ENCODE measurements at places on chromosomes 12 and 14.

DNA sequence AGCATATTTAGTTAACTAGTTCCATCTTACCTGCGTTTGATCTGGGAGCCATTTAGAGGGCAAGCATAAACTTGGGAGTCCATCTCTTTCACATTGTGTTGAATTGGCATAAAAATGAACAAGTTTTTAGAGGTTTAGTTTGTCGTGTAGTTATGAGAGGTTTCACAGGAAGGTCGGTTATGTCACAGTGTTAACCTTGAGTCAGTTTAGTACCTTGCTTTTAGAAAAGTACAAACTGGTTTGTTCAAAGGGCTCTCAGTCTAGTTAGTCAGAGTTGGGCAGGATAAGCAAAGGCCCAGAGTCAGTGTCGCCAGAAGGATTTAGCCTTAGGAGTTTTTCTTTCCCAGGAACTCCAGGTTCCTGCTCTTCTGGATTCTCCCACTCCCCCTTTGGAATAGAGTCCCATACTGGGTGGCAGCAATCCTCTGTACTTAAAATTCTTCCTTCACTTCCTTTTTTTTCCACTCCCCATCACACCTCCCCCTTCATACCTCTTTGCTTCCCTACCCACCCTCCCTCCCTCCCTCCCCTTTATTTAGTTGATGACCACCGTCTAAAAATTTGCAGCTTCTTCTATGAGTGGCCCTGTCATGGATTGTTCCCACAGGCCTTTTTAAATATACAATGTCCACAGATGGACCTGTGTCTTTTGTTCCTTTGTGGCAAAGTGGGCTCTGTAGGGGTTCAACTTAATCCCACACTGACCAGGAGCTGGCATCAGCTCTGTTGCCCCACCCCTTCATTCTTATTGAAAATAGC is 12.1 kb downstream of the PCBP2 start:
- no peak for DNase-seq

- no peak for DNase-seq
These were observed 305.3 kb downstream of the SLC6A15 start for GRCh38 chr12:84607170-84607819.

GRCh38 chr14:101781240-101782061 is 19.9 kb downstream of the PPP2R5C start:
- no peak for DNase-seq

DNA sequence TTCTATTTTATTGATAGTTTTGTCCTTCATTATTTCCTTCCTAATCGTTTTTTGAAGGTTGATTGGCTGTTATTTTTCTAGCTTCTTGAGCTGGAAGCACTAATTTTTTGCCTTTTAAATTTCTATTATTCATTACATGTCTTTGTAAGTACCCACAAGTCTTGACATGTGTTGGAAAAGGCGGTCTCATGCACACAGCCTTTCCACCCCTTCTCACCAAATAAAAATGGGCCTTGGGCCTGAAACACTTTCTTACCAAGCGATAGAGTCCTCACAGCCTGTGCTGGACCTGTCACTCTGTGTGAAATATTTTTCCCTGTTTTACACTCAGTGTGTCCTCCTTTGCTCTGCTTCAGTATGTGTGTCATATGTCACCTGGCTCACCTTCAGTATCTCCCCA is 9.9 kb downstream of the ETNK1 start:
- no peak for DNase-seq

- DNase-seq = no peak
These were observed 98.6 kb downstream of the TAOK3 start for GRCh38 chr12:118274066-118274465.

DNA sequence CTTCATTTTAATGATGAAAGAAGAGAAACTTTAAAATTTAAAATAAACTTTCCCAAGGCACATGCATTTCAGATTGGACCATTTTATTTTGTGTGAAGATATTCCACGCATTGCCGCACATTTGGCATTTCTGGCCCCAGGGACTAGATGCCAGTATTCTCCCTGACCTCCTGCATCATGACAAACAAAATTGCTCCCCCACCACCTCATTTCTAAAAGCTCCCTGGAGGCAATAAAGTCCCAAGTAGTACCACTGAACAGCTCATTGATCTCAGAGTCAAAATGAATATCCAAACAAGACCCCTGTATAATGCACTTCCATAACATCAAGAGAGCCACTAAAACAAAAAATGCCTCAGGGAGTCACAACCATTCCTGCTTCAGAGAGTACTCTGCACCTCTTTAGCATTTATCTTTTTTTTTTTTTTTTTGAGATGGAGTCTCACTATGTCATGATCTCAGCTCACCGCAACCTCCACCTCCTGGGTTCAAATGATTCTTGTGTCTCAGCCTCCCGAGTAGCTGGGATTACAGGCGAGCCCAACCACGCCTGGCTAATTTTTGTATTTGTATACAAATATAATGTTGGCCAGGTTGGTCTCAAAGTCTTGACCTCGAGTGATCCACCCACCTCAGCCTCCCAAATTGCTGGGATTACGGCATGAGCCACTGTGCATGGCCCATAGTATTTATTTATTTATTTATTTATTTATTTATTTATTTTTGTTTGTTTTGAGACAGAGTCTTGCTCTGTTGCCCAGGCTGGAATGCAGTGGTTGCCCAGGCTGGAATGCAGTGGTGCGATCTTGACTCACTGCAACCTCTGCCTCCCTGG is 48.8 kb upstream of the RASSF3 start:
- no peak for DNase-seq

DNA sequence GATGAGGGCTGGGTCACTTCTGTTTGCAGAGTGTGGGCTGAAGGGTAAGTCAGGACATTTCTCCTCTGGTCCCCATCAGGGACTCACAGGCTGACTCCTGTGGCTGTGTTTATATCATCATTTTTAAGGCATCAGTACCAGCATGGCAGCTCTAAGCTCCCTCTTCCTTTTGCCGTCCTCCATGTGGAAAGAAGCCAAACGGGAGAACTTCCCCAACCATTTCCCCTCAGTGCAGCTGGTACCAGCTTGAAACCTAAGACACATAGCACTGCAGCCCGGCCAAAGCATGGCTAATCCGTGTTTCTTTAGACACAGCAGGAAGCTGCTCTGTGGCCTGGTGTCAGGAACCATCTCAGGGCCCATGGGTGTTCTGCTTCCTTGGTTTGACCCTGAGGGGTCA is 31.9 kb upstream of the ATP2A2 start:
- DNase-seq = no peak

GRCh38 chr12:118238888-118239287 is 103.0 kb downstream of the PEBP1 start:
- DNase-seq = no peak

- no peak for DNase-seq
These were observed 15.9 kb upstream of the LRRK2 start for GRCh38 chr12:40208707-40209446.

DNA sequence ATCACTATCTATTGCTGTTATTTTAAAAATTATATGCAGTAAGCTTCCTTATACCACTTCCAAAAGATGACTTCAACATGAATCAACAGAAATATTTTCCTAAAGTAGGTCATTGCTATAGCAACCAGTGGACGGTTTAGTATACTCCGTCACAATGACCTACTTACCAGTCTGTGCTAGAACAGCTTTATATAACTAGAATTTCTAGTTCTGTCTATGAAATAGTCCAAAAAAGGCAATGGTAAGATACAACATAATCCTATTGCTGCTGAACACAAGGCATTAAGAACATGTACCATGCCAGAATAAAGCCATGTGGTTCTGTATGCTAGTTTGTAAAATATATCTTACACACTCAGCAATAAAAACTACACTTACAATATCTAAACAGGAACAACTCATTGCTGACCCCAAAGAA is 40.7 kb upstream of the MTERF2 start:
- DNase-seq = peak; percentile 86

DNA sequence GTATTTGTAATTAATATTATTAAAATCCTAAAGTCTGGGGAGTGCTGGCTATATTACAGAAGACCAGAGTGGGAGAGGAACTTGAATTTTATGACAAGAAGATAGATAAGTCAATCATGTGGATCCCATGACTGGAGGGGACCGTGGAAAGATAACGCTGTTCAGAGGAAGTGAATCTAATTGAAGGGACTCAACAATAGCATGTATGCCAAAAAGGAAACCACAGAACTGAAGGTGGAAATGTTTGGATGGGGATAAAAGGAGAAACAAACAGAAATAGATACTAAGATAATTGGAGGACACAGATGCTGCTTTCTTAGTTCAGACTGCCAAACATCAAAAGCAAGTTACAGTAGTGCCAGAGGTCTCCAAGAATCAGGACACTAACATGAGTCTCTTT is 21.1 kb downstream of the OR6J1 start:
- DNase-seq = no peak

DNA sequence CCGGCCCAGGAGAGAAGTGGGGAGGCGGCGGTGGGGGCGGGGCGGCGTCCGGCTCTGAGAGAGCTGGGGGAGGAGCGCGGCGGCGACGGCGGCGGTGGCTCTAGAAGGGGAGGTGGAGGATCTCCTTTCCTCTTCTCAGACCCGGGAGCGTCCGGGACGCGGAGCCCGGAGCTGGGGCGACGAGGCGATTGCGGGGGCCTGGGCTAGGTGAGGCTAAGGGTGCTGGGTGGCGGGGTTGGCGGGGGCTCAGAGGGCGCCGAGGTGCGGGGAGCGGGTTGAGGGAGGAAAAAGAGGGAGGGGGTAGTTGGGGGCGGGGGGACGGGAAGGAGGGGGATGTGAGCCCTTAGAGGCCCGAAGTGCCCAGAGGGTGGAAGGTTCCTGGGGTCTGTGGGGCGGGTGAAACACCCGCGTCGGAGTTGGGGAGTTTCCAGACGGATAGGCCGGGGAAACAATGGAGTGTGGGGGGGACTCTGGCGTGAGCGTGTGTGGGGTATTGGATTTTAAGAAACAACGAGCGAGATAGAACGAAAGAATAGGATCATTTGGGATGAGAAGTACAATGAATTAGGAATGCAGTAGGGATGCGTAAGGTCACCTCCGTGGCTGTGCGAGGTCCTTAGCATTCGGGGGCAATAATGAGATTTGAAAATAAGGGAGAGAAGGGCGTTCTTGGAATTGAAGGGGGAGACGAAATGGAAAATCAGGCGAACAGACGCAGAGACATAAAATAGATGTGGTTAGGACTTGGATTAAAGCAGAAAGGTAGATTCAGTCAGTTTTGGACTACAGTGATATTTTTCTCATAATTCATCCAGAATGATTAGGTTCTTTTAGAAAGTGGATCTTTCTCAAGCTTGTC is at the start of gene SPATS2:
Gene SPATS2 (plus strand): TSS at position 82 of the 859 bp plus-strand sequence. CDS start 93,551 bp downstream, outside the sequence.
- peak; percentile 32 for DNase-seq

DNA sequence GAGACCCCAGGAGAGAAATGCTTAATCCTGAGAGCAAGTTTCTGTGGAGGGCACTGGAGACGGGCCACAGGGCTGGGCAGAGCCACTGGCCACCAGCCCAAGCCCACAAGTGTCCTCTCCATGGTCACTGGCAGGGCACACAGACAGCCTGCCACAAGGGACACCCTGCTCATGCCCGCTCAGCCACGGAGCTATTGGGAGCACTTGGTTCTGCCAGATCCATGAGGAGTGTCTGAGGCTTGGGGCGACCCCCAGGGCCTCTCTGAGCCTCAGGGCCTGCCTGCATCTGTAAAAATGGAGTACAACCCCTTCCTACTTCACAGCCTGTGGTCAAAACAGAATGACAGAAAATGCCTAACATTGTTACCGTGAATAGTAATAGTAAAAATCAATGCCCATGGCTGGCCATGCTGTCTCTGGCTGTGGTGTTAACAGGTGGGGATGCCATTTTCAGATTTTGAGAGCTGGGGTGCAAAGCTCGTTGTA is 3.2 kb downstream of the PGF start:
- no peak for DNase-seq

- no peak for DNase-seq
These were observed 17.8 kb upstream of the PPP2R5C start for GRCh38 chr14:101743701-101744100.

DNA sequence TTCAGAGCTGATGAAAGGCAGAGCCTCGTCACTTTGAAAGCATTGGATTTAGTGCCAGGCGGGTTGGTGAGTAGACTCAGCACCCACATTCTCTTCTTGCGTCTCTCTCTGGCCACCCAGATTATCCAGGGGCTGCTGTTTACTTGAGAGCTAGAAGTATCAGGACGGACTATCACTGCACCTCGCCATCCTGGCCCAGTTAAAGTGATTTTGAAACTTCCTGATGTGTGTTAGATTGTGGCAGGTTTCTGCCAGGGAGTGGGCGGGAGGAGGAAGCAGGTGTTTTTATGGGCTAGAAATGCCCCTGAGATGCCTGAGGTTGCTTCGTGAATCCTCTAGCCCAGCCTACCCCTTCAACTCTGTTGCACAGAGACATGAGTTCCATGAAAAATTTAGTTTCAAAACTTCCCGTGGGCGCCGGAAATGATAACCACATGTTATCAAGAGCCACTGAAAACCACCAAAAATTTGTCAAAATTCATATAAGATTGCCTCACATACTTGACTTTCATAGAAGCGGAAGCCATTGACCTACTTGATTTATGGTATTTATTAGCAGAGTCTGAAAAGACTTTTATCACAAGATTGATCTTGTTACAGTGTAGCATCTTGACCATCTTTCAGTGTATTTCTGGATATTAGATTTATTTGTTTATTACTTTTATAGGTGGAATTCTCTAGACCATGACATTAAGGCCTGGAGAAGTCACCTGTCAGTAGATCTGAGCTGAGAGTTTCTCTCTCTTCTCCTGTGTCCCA is 466.0 kb downstream of the RAD51B start:
- DNase-seq = no peak

- DNase-seq = no peak
These were observed 101.6 kb downstream of the SOX5 start for GRCh38 chr12:23847857-23848256.

GRCh38 chr12:109197327-109197726 is 80.9 kb downstream of the ACACB start:
- no peak for DNase-seq

- DNase-seq = peak; percentile 61
These were observed 12.8 kb upstream of the TESC start for GRCh38 chr12:117111821-117112595.

GRCh38 chr14:100454437-100454836 is 131.3 kb downstream of the SLC25A47 start:
- DNase-seq = no peak

GRCh38 chr12:98736352-98737321 is 91.5 kb downstream of the APAF1 start:
- DNase-seq = peak; percentile 54

- no peak for DNase-seq
These were observed 3.3 kb downstream of the ENO2 start for GRCh38 chr12:6917491-6918231.

- DNase-seq = no peak
These were observed 17.7 kb downstream of the OR6S1 start for GRCh38 chr14:20623798-20624197.

- no peak for DNase-seq
These were observed 41.2 kb upstream of the PTCSC3 start for GRCh38 chr14:36217732-36218131.

DNA sequence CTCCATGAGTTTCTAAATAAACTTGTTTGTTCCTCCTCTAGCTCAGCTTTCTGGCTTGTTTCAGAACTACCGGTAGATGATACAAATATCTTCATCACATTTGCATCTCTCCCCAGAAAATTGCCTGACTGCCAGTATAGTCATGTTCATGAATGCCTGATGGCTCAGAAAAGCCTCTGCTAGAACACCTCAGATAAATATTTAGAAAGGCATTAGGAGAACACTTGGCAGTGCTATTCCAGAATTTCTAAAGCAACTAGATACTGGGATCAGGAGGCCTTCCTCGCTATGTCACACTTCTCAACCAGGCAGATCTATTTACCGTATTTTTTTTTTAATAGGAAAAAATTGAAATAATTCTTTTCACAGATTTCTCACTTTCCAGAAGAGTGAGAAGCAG is 32.3 kb upstream of the KRAS start:
- no peak for DNase-seq

GRCh38 chr12:4273652-4274395 is at the start of gene CCND2:
Gene CCND2 (plus strand): TSS chr12:4273762. CDS start chr12:4274041, 279 bp downstream.
- no peak for DNase-seq

- DNase-seq = no peak
These were observed 274.9 kb upstream of the SRRM4 start for GRCh38 chr12:118706437-118706836.

- no peak for DNase-seq
These were observed 417.3 kb downstream of the IPO8 start for GRCh38 chr12:30278401-30278800.
